Activated CD8-positive, alpha-beta memory T cell treated with anti-CD3 and anti-CD28 coated beads for 4 hours (primary cell): ENCODE measurements at places on chromosomes 5 and 9.

- no peak for DNase-seq
Measured at GRCh38 chr9:89760123-89760522, 155.3 kb downstream of the GADD45G start.

GRCh38 chr5:89478851-89479250 lies 595.9 kb upstream of the MEF2C start:
- no peak for DNase-seq

GRCh38 chr5:131541071-131541470 lies 94.0 kb downstream of the RAPGEF6 start:
- DNase-seq = no peak

GRCh38 chr5:122611406-122611805 lies 163.5 kb upstream of the SNX2 start:
- no peak for DNase-seq

- no peak for DNase-seq
Measured at GRCh38 chr9:82721593-82721992, 341.3 kb downstream of the RASEF start.

- DNase-seq = no peak
Measured at GRCh38 chr5:169153405-169153804, 147.5 kb downstream of the SLIT3 start.

DNA sequence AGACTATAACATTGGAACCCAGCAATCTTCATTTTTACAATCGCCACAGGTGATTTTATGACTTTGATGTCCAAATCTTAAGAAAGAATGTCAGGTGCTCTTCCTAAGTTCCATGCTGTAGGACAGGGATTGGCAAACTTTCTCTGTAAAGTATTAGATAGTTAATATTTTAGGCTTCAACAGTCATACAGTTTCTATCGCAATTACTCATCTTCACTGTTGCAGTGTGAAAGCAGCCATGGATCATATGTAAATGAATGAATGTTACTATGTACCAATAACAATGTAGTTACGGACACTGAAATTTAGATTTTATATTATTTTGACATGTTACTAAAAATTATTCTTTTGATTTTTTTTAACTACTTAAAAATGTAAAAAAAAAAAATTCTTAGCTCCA lies 169.7 kb downstream of the DTWD2 start:
- DNase-seq = no peak

- DNase-seq = no peak
Measured at GRCh38 chr5:32471784-32472183, 27.2 kb upstream of the ZFR start.

DNA sequence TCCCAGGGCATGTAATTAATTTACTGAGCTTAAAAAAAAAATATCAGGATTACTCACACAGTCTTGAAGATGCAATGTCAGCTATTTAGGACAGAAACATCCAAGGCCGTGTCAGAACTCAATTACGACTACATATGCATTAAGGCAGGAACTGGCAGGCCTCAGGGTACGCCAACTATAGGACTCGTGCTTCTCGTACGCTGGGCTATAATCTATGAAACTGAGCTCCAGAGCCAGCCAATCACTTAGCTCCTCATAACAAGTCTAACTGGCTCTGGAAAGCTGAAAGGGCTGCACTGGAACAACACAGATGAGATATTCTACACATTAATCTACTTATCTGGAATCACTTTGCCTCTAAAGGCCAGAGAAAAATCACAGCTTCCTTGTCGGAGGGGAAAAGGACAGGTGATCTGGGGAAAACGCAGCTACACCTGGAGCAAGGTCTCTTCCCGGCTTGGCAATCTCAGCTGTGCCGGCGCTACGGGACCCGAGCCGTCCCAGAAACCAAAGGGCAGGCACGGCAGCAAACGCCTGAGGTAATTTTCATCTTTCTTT lies 212.0 kb downstream of the DEPDC1B start:
- DNase-seq = no peak

GRCh38 chr5:1103505-1104326 lies 8.1 kb downstream of the SLC12A7 start:
- no peak for DNase-seq

DNA sequence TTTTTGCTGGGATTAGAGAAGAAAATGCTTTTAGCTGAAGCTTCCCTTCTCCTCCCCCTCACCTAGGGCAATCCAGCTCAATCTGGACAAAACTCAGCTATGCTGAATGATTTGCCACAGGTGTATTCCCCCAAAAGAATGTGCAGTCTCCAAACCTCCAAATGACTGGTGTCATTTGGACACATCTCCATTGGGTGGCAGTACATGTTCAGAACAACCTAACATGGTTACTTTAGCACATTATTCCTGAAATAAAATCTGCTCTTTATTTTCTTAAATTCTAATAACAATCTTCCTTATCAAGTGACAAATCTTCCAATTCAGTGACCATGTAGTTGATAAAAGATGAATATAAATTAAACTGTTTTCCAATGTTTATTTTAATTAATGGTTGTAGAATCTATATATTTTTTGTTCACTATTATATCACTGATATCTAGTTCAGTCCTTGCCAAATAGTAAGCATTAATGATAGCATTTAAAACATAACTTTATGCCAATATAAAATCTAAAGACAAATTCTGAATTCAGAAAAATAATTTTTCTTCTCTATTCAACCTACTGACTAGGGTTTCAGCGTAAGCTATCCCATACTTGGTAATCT lies 61.3 kb upstream of the MOCS2 start:
- DNase-seq = no peak

GRCh38 chr5:106094204-106094607 lies 1576.5 kb downstream of the EFNA5 start:
- no peak for DNase-seq

DNA sequence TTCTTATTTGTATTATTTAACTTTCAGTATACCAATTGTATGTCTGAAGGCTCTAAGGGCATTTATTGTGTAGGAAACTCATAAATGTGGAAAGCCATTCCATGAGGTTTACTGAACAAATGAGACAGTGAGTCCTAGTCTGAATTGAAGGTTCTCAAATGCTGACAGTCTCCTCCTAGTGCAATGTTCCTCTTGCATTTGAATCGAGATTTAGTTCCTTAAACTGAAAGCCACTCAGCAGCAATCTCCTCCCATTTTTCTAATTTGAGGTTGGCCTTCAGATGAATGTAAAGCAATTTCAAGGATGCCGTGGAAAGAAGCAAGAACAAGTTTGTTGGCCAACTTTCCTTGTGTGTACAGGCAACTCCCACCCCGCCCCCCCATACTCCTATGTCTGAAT lies 493.2 kb upstream of the KLF4 start:
- no peak for DNase-seq

DNA sequence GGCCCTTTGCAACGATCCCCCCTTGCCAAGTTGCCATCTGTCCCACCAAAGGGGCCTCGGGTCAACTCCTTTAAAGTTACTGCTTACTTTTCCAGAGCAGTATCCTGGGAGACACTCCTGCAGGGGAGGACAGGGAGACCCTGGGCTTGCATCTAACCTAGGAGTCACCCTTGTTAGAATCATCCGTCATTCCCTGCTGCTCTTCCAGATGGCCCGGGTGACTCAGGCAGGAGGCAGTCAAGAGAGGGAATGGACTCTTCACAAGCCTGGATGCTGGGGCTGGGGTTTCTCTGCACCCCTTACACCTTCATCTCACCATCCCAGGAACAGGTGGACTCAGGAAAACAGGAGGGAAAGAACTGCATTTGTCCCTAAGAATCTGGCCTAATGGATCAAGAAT lies 175.6 kb downstream of the GABBR2 start:
- no peak for DNase-seq

GRCh38 chr9:20783057-20784038 lies 99.3 kb downstream of the FOCAD start:
- no peak for DNase-seq

DNA sequence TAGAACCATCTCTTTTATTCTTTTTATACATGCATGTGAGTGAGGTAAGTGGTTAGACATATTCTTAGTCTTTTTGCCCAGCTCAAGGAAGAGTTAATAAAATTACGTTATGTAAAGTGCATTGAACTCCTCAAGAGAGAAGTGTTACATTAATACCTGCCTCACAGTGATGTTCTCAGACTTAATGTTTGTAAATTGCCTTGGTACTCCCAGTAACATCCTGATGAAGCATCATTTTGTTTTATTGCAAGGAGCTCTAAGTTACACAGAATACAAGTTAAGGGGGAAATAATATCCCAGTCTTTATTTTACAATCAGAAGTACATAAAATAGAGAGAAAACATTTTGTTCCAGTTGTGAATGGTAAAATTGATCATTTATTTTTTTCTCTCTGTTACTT lies 89.5 kb upstream of the ARRDC3 start:
- no peak for DNase-seq

DNA sequence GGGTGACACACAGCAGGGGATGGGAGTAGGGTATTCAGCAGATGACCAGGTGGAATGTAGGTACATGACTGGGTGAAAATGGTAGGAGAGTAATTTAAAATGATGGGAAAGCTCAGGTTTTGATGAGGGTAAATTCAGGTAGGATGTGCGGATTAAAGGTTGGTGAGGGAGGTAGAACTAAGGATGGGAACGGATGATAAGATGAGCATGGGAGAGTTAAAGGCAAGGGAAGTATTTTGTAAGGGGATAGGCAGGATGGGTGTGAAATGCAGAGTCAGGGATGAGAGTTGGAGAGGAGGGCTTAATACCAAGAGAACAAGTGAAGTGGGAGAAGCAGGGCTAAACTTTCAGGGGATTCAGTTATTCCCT lies 1.5 kb downstream of the TLN1 start:
- no peak for DNase-seq

- DNase-seq = no peak
Measured at GRCh38 chr5:5487585-5488360, 65.3 kb downstream of the ICE1 start.

- no peak for DNase-seq
Measured at GRCh38 chr5:102307232-102307631, 11.1 kb upstream of the SLCO4C1 start.

- no peak for DNase-seq
Measured at GRCh38 chr9:106860721-106861639, 2.0 kb upstream of the ZNF462 start.

DNA sequence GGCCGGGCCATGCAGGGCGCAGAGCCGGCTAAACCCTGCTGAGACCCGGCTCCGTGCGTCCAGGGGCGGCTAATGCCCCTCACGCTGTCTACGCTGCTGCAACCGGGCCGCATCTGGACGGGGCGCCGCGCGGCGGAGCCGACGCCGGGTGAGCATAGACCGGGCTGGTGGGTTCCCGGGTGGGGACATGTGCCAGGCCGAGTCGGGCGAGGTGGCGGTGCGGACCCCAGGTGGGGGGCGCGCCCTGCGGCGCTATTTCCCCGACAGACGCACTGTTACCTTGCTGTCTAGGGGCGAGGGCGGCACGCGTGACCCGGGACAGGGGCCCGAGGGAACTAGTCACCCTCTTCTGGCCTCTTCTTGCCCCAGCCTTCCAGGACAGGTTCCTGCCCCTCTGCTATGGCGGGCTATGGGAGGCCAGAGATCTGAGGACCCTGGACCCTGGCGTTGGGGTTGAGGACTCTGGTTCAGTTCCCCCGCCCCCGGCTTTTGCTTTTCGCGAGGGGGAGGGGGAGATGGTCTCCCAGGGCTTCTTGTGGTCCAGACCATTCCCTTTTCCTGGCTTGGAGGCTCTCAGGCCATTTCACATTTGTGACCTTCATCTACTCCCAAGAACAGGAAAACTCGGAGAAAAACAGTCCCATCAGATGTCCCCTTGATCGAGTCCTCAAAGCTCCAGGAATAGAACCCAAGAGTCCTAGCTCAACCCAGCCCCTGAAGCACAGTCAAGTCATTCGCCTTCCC lies 536 bp downstream of the SLC27A4 start:
- no peak for DNase-seq

GRCh38 chr5:165026971-165027370 lies 1521.6 kb downstream of the MAT2B start:
- no peak for DNase-seq

- DNase-seq = no peak
Measured at GRCh38 chr9:114621975-114622609, 11.0 kb downstream of the TMEM268 start.

DNA sequence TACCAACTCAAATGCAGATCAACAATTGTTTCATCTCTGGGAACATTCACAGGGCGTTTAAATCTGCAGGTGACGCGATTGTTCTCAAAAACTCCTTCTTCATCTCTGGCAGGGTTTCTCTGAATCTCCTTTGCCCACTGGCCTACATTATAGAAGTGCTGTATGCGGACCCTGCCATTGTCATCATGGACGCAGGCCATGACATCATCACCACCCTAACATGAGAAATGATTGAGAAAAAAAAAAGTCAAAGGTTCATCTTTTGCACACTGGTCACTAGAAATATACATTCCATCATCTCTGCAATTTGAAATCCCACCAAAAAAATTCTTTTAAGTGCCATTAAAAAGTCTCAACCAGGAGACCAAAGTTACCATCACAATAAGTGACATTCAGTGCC lies 21.6 kb upstream of the TMEM245 start:
- DNase-seq = no peak

DNA sequence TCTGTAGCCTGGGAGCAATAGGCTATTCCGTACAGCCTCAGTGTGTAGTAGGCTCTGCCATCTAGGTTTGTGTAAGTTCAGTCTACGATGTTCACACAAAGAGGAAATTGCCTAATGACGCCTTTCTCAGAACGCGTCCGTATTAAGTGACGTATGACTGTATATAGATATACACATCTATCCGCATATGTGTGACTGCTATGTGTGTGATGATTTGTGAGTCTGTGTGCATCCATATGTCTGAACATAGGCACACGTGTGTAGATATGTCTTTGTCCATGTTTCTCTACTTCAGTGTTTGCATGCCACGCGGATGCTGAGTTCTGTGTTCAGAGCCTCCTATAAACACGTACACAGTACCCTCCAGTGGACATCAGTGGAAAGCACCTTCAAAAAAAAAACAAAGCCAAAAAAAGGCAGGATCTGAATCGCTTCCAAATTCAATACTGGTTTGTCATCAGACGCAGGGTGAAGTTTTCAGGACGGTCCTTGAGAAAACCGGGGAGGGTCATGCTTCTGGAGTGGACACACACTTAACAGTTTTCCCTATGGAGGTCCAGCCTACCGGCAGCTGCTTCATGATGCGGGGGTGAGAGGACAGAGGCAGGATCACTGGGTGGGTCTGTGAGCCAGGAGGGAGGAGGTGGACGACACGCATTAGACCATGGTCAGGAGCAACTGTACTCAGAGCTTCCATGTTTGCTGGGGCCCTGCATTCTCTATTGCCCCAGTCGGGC lies 29.5 kb upstream of the ALDH1B1 start:
- DNase-seq = no peak
